ENCODE measurements at places on chromosomes 12 and 14. TPM values are rescaled to one million over a fixed set of nuclear protein-coding genes. Genes with fewer than 3 reads are reported as not detected.

DNA sequence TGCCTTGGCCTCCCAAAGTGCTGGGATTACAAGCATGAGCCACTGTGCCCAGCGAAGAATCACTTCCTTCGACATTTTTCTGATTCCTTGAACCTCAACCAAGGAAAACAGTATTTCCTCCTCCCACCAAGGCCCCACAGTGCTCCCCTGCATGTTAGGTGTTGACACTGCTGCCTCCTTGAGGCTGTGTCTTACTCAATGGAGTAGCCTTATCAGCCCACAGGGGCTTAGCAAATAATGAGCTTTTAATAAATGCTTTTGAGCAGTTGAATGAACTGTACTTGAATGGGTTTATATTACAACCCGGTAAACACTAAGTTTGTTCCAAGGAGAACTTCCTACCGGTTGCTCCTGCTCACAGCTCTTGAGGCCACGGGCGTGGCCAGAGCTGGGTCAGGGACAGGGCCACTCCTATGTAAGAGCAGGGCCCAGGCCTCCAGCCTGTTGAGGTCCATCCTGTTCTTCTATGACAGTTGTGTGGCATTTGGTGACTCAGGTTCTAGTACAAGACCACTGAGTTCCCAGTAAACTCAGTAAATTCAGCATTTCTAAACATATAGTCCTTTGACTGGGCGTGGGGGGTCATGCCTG is 36.8 kb upstream of the TUBA1A start:
- no peak for DNase-seq

Gene PPP1R1A
- total RNA-seq, result not detected

DNA sequence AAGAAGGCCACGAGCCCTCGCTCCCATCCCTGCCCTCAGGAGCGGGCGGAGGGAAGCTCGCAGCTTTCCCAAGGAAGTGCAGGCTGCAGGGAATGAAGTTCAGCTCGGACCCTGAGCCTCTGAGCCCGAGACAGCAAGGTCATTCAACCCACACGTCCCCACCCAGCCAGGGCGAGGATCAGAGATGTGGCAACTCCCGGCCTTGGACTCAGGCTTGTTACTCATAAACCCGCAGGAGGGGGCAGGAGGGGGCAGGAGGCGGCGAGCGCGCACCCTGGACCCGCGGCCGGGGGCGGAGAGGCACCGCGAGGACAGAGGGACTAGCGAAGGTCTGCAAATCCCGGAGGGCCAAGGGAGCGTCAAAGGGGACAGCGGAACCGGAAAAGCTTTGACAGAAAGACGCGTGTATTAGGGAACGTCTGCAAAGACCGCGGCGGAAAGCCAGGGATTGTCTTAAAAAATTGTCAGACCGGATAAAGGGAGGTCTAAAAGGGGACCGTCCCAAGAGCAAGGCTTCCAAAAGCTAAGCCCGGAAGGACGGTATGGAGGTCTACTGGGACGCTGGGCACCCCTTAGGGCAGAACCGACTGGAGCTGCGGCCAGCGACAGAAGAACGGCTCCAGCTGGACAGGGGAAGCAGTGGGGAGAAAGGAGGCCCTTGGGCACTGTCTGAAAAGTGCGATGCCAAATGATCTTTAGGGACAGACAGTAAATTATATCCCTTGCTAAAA is 611 bp upstream of the DCAF11 start:
- DNase-seq, result peak; percentile 88

DNA sequence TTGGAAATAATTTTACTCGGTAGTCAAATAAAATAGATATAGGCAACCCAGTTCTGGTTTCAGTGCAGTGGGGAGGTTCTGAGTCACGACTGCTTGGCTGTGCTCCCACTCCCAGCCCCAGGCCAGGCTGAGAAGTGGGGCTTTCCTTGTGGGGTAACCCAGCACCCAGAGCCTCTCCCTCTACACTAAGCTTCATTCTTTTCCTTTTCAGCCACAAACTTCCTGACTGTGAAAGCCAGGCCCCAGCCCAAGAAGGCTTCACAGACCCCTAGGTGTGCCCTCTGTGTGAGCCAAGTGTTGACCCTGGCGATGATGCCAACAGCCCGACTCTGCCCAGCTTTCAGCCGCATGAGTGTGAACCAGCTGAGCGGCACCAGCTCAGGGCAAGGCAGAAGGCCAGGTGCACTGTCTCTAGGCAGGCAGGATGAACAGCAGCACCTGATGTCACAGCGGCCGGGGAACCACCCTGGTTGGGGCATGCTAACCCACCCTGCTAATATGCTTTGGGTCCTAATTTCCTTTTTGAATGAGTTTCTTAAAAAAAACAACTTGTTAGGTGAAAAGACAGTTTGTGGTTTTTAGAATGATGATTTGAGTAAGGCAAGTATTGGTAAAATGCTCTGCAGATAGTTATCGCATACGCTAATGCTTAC is 42.2 kb upstream of the ATP23 start:
- peak; percentile 74 for DNase-seq

DNA sequence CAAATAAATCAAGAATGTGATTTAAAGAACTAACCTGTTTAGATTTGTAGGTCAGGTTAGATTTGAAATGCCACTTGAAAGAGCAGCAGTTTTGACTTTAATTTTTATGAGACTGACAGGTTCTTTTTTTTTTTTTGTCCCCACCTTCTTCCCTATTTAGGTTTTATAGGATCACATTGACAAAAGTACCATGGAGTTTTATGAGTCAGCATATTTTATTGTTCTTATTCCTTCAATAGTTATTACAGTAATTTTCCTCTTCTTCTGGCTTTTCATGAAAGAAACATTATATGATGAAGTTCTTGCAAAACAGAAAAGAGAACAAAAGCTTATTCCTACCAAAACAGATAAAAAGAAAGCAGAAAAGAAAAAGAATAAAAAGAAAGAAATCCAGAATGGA is 31.9 kb downstream of the KTN1 start:
- DNase-seq, result no peak

- DNase-seq, result peak; percentile 38
Observed at GRCh38 chr12:120015313-120015712, 26.3 kb downstream of the BICDL1 start.

GRCh38 chr12:131118371-131118770 is 164.7 kb downstream of the ADGRD1 start:
- DNase-seq, result no peak

DNA sequence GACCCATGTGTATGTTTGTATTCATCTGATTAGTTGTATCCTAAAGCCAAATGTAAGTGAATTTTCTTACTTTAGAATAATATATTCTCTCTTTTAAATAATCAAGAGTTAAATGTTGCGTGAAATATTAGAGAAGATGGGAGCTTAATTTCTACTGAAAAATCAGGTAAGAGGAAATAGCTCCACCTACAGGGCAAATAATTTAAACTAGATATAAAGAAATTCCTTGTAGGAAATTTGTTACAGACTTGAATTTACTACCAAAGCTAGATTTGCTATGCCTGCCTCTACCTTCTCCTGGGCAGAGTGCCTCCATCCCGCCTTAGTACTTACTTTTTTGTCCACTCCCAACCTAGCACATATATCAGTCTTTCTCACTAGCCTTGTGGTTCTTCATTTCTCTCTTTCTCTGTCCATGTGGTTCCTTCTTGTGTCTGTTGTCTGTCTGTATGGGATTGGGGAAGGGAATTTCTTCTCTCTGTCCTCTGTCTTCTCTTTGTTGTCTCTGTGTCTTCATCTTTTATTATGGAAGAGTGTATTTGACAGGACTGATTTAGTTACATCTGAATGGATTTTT is 44.7 kb downstream of the PALS1 start:
- DNase-seq, result no peak

- DNase-seq, result no peak
Observed at GRCh38 chr12:72010356-72010755, 71.7 kb downstream of the TPH2 start.

- peak; percentile 37 for DNase-seq
Observed at GRCh38 chr12:51028126-51028812, 2.1 kb upstream of the SLC11A2 start.

- no peak for DNase-seq
Observed at GRCh38 chr12:77932216-77932615, 101.5 kb downstream of the NAV3 start.

GRCh38 chr12:16063726-16064125 is 152.6 kb downstream of the DERA start:
- no peak for DNase-seq

- no peak for DNase-seq
Observed at GRCh38 chr12:48779869-48780268, 9.0 kb downstream of the ADCY6 start.

DNA sequence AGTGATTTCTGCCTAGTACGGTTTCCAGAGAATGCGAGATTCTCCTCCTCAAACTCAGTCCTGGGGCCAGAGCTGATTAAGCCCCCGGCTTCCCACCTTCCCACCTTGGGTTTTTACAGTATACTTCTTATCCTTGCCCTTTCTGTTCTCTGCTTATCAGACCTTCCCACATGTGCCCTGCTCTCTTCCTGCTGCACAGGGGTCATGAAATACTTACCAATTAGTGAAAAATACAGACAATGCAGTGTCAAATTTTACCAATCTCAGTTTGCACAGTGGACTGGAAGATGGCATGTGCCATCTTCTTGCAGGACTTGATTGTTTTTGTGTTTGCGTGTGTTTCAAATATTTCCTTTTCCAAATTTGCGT is 14.7 kb downstream of the SUSD6 start:
- DNase-seq, result no peak

DNA sequence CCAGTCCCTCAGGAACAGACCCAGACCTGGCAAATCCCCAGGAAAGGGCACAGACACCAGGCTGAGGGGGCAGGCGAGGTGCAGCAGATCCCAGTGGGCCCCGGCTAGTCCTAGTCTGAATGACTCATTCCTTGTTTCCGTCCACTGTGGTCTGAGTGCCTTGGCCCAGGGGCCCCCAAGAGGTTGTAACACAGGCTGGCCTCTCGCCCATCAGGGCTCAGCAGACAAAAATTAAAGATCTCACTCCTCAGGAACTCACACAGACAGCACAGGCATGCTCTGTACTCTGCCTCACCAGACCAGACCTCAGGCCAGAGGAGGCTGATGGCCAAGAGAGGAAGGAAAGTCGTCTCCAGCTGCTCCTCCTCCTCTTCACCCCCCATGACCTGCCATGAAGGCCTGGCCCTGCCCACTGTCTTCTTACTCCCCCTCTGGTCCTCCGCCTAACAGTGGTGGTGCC is 7.7 kb upstream of the LTBP2 start:
- DNase-seq, result no peak

DNA sequence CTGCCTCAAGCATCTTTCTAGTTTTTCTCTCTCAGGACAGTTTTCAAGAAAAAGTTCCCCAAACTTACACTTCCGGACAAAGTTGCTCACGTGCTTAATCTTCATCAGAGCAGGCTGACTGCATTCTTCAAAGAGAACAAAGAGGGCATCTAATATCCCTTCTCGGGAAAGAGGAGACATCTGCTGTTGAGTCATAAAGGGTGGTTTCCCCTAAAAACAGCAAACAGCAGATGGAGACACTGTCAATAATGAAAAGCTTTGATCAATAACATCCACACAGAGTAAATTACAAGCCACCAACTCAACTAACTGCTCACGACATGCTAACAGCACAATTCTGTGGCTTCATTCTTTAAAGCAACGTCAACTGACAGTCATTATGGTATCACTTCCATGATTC is 8.1 kb downstream of the CIT start:
- no peak for DNase-seq
